ENCODE measurements at places on chromosomes 7 and 10. TPM values are rescaled to one million over a fixed set of nuclear protein-coding genes. Genes with fewer than 3 reads are reported as not detected.
A peak's percentile ranks its signal among the peaks of the same experiment; 100 is the strongest.

GRCh38 chr7:16504019-16504418 lies 22.6 kb upstream of the LRRC72 start:
- no peak for DNase-seq
- no peak overlapping the region for H3K27ac ChIP-seq

DNA sequence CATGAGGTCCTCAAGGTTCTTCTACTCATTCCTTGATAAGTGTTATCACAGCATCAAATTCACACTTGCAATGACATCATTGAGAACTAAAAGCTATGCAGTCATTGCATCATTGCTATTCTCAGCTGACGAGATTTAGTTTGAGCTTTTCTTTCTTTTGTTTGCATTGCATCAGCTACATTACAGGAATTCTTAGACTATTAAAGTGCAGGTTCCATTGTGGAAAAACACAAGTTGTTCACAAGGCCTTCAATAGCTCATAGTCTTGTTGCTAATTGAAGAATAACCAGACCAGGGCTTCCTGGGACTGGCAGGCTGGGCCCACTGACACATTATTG lies 139.3 kb downstream of the CXCL12 start:
- no peaks in the 10 kb centered on the region for H3K27me3 ChIP-seq
- no peaks in the 10 kb centered on the region for H3K4me1 ChIP-seq
- no peak for DNase-seq
- no peaks in the 10 kb centered on the region for H3K36me3 ChIP-seq

- no peak overlapping the region for H3K4me3 ChIP-seq
- no peaks in the 10 kb centered on the region for H3K27me3 ChIP-seq
- no peak for DNase-seq
- H3K36me3 ChIP-seq, result no peaks in the 10 kb centered on the region
Measured at GRCh38 chr10:1923586-1923985, 186.3 kb upstream of the ADARB2 start.

GRCh38 chr7:69395061-69395714 lies 203.1 kb upstream of the AUTS2 start:
- no peak overlapping the region for H3K27ac ChIP-seq
- H3K36me3 ChIP-seq, result no peaks in the 10 kb centered on the region
- no peaks in the 10 kb centered on the region for H3K4me1 ChIP-seq
- no peak for DNase-seq
- no peaks in the 10 kb centered on the region for H3K27me3 ChIP-seq

- no peak overlapping the region for H3K4me3 ChIP-seq
- DNase-seq, result no peak
- no peak overlapping the region for H3K27ac ChIP-seq
- no peaks in the 10 kb centered on the region for H3K4me1 ChIP-seq
- no peaks in the 10 kb centered on the region for H3K36me3 ChIP-seq
Measured at GRCh38 chr7:138917771-138918170, 63.4 kb downstream of the KIAA1549 start.

DNA sequence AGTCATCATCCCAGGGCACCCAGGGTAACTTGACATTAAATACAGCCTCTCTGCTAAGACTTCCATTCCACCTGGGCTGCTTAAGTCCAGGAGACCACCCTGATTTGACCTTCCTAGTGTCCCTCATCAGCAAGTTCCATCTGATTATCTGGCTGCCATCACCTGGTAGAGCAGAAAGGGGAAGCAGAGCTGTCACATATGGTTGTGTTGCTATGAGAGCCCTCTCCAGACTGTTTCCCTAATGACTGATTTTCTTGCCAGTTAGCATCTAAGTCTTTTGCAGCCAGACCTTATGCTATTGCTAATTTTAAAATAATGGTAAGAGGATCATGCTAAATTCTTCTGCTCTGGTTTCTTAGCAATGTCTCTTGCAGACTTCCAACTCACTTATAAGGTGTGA lies 38.7 kb downstream of the KCNH2 start:
- peaks cover 3% of the 10 kb centered on the region for H3K27me3 ChIP-seq
- no peak overlapping the region for H3K4me3 ChIP-seq
- DNase-seq, result no peak
- H3K27ac ChIP-seq, result no peak overlapping the region
- H3K4me1 ChIP-seq, result peaks cover 6% of the 10 kb centered on the region

DNA sequence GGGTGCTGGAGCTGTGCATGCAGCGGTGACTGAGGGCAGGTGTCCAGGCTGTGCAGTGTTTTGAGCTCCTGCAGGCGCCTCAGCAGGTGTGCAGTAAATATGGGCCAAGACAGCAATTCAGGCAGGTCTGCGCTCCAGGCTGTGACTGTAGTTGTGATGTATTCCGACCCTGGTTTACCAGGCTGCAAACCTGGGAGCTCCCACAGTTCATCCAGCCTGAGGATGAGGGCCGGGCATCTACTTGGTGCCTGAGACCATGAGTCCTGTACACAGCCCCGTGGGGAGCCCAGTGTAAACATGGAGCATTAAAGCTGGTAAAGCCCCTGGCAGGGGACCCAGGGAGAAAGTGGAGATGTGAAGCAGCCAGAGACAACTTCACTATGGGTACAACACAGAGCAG lies 82.8 kb downstream of the VOPP1 start:
- H3K27ac ChIP-seq, result no peak overlapping the region
- no peaks in the 10 kb centered on the region for H3K4me1 ChIP-seq
- peaks cover 16% of the 10 kb centered on the region for H3K36me3 ChIP-seq
- H3K4me3 ChIP-seq, result no peak overlapping the region

DNA sequence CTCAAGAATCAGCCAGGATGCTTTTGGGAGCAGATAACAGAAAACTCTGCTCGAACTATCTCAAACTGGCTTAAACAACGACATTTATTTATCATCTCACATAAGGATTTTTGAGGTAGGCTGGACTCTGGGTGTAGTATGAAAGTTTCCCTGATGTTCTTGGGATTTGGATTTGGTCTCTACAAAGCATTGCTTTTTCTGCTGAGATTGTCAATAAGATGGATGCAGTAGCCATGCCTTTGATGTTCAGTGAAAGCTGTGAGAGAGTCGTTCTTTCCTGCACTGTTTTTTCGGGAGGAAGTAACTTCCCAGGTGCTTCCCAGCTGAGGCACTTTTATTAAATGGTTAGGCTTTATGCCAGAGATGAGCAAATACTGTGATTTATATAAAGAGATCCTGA lies 181.1 kb downstream of the PRKG1 start:
- H3K4me1 ChIP-seq, result peaks cover 14% of the 10 kb centered on the region
- no peaks in the 10 kb centered on the region for H3K27me3 ChIP-seq
- no peak for DNase-seq
- no peak overlapping the region for H3K4me3 ChIP-seq

GRCh38 chr7:23332193-23332592 lies 33.1 kb downstream of the MALSU1 start:
- H3K4me3 ChIP-seq, result no peak overlapping the region
- no peak overlapping the region for H3K27ac ChIP-seq
- H3K4me1 ChIP-seq, result peaks cover 10% of the 10 kb centered on the region
- no peaks in the 10 kb centered on the region for H3K27me3 ChIP-seq
- DNase-seq, result no peak

DNA sequence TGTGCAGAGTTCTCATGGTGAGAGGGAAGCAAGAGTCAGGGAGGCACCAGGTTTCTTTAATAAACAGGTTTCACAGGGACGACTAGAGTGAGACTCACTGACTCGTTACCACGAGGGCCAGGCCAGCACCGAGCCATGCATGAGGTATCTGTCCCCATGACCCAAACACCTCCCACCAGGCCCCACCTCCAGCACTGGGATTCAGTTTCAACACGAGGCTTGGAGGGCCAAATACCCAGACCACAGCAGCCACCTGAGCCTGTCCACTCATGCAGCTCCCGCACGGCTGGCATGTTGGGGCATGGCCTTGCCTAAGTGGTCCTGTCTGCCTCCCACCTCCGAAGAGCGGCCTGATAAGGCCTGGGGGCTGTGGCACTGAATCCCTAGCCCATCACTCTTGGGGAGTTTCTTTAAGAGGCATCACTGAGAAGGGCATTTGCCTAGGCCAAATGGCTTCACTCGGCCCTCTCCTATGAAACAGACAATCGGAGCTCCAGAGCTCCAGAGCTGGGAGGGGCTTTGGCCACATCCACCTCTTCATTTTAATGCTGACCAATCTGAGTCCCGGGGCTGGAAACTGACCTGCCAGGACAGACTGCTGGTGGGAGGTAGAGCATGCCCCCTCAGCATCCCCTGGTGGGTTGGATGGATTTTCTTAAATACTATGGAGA lies 157.8 kb downstream of the DNAJB6 start:
- no peak overlapping the region for H3K4me3 ChIP-seq
- no peak for DNase-seq
- H3K27ac ChIP-seq, result no peak overlapping the region
- no peaks in the 10 kb centered on the region for H3K4me1 ChIP-seq
- H3K27me3 ChIP-seq, result no peaks in the 10 kb centered on the region
- no peaks in the 10 kb centered on the region for H3K36me3 ChIP-seq

GRCh38 chr7:57220746-57221145 lies 88.5 kb upstream of the ZNF479 start:
- H3K27me3 ChIP-seq, result no peaks in the 10 kb centered on the region
- no peaks in the 10 kb centered on the region for H3K36me3 ChIP-seq
- no peak overlapping the region for H3K27ac ChIP-seq
- no peak for DNase-seq
- H3K4me3 ChIP-seq, result no peak overlapping the region

DNA sequence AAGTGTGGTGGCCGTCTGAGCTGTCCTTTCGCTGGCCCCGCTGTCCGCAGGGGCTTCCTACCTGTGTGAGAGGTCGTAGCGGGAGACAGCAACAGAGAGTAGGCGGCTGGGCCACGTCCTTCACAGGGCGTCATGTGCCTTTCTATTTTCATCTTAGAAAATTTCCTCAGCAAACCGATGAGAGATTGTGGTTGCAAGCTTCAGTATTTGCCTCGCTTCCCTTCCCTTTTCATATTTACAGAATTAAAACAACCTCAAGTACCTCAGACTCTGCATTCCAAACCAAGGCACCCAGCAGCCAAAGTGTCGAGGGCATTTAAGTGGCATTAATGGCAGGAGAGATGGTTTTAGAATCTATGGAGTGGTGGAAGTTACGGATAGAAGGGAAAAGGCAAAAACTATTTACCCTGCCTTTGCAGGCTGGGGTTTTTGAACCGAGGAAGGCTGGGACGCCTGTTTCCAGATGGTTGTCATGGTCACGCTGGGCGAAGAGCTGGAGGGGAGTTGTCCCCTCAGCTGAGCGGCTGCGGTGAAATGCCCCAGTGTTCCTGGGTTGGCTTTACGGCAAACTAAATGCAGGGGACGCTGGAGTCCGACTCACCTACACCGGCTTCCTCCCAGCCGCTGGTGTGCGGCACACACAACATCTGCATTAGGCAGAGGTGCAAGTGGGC lies 41.9 kb downstream of the WIPI2 start:
- no peak overlapping the region for H3K27ac ChIP-seq
- H3K27me3 ChIP-seq, result no peaks in the 10 kb centered on the region
- DNase-seq, result no peak
- no peak overlapping the region for H3K4me3 ChIP-seq
- peaks cover 5% of the 10 kb centered on the region for H3K4me1 ChIP-seq

GRCh38 chr10:6038071-6038631 lies 24.0 kb downstream of the IL2RA start:
- H3K36me3 ChIP-seq, result no peaks in the 10 kb centered on the region
- no peaks in the 10 kb centered on the region for H3K27me3 ChIP-seq

DNA sequence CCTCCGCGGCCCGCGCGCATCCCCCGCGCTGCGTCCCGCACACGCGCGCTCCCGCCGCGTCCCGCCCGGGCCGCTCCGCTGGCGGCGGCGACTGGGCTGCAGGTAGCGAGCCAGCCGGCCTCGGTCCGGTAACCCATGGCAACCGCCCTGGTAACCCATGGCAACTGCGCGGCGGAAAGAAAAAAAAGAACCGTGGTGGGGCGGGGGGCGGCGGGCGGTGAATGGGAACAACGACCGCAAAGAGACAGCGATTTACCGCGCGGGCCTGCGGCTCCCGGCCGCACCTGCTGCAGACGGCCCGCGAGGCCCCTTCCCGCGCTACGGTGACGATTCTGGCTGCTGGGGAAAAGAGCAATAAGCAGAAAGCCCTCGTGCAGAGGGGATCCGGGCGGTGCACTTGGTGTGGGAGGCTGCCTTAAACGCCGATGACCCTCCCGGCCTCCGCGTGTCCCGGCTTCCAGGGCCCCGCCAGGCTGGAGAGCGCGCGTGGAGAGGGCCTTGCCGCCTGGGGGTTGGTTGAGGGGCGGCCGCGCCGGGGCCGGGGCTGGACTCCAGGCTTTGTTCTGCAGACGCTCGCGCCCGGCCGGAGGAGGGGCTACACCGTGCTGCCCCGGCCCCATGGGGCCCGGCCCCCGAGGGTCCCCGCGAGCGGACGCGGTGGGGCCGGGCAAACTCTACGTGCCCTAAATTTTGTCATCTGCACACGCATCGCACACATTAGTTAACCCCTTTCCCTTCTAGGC lies 84.7 kb downstream of the SNX10 start:
- peak overlapping the region; percentile 59 for H3K27ac ChIP-seq
- peak overlapping the region; percentile 50 for H3K4me3 ChIP-seq
- H3K36me3 ChIP-seq, result no peaks in the 10 kb centered on the region

GRCh38 chr10:43196131-43196980 lies 58.1 kb downstream of the CSGALNACT2 start:
- peaks cover 11% of the 10 kb centered on the region for H3K4me1 ChIP-seq
- H3K36me3 ChIP-seq, result no peaks in the 10 kb centered on the region
- DNase-seq, result peak; percentile 16
- no peaks in the 10 kb centered on the region for H3K27me3 ChIP-seq
- no peak overlapping the region for H3K27ac ChIP-seq

DNA sequence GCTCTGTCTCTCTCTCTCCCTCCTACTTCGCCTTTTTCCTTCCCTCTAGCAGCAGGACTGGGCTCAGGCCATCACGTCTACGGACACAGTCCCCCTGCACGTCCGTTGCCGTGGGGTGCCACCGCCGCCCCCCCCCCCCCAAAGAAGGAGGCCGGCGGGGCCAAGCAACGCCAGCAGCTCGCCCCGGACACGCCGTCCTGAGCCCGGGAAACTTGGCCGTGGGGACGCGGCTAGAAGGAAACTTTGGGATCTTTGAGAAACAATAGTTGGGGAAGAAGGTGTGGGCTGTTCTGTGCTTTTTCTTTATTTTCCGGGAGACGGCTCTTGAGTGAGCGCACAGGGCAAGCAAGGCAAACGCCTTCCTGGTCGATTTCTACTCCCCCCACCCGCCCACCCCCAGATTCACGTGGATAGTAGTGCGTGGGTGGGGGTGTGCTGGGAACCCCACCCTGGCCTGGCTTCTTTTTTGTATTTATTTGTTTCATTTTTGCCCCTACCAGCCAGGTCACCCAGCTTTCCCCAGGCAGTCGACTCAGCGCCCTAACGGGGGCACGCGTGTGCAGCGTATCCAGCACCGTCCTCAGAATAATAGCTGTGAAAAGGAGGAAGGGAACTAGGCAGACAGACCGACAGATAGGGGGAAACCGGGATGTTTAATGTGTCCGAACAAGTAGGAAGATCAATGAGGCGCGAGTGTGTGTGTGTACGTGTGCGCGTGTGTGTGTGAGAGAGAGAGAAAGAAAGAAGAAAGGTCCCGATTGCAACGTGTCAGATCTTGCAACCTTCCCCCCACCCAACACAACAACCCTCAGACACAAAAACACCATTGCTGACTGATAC lies 1.4 kb downstream of the MXI1 start:
- peak overlapping the region; percentile 97 for H3K27ac ChIP-seq
- H3K4me3 ChIP-seq, result peak overlapping the region; percentile 69
- peaks cover 16% of the 10 kb centered on the region for H3K4me1 ChIP-seq
- no peaks in the 10 kb centered on the region for H3K27me3 ChIP-seq
- DNase-seq, result peak; percentile 57
- no peaks in the 10 kb centered on the region for H3K36me3 ChIP-seq

SUGCT gene
- total RNA-seq, result 47.6 TPM
